ENCODE measurements at places on chromosomes 13 and 19. TPM values are rescaled to one million over a fixed set of nuclear protein-coding genes. Genes with fewer than 3 reads are reported as not detected.

DNA sequence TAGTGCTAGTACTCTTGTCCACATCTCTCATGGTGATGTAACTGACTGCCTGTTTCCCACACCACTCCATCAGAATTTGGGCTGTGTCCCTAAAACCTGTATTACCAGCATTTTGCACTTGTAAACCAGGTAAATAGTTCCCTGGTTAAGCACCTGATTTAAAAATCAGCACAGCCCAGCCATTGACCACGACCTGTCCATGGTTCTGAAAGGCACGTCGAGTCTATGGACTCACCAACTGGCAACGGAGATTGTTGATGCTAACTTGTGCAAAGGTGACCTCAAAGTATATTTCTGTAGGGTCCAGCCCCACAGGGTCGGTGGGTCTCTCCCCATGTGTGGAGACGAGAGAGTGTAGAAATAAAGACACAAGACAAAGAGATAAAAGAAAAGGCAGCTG is 46.7 kb upstream of the ZNF835 start:
- DNase-seq = no peak

- DNase-seq = no peak
Measured at GRCh38 chr13:49869519-49869918, 66.6 kb downstream of the SPRYD7 start.

DNA sequence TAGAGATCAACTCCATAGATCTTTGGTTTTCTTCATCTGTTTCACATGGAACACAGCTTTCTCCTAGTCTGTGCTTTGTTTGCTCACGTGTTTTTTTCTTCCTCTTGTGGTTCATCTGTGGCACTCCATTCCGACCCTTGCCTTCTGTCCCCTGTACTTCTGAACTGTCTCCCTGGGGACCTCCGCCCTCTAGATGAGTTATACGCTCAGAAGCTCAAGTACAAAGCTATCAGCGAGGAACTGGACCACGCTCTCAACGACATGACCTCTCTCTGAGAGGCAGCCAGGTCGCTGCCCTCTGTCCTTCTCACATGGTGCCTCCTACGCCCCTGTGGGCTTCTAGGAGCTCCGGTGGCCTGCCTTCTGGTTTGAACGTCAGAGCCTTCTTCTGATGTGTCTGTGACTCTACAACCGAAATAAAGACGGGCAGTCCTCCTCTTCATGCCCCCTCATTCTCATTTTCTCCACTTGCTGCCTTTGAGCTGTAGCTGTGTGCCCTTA is 16.6 kb upstream of the RAB8A start:
- no peak for DNase-seq

- no peak for DNase-seq
Measured at GRCh38 chr13:44305917-44306370, 67.7 kb upstream of the SERP2 start.

DNA sequence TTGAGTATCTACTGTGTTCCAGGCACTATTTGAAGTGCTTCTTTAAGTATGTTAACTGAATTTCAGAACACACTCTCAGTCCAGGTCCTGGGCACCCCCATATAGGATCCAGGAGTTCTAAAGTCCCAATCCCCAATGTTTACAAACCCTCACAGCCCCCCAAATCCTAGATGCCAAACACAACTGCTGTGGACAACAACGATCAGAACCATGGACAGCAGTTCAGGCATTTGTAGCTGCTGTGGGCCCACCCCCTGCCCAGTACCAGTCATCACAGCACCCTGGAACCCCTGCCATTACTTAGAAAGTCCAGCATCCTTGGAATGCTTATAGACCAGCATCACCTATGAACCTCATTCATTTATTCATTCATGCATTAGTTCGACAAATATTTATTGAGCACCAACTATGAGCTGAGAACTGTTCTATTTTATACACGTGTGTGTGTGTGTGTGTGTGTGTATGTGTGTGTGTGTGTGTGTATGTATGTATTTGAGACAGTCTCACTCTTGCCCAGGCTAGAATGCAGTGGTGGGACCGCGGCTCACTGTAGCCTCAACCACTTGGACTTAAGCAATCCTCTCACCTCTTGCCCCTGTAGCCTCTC is 19.3 kb upstream of the SDHAF1 start:
- no peak for DNase-seq

GRCh38 chr13:103371271-103371670 is 305.1 kb upstream of the SLC10A2 start:
- DNase-seq = no peak

The F2RL3 gene
- polyA plus RNA-seq = 1.4 TPM

Data from right renal pelvis (tissue), 4 donors.